Thoracic aorta (tissue), 2 donors: ENCODE measurements at places on chromosomes 2 and 18. TPM values are rescaled to one million over a fixed set of nuclear protein-coding genes. Genes with fewer than 3 reads are reported as not detected.

Gene FAHD2B
- 6.6 TPM for total RNA-seq

Gene TNFRSF11A
- 14.2 TPM for total RNA-seq

Gene DSG2
- 0.81 TPM for total RNA-seq

Gene LOXHD1
- total RNA-seq = 5.5 TPM

Gene SMYD1
- total RNA-seq = not detected

Gene ST8SIA3
- total RNA-seq = not detected

Gene CYP26B1
- total RNA-seq = 20.8 TPM

Gene RPL31
- total RNA-seq = 520 TPM
